ENCODE measurements at places on chromosomes 5 and 9.

DNA sequence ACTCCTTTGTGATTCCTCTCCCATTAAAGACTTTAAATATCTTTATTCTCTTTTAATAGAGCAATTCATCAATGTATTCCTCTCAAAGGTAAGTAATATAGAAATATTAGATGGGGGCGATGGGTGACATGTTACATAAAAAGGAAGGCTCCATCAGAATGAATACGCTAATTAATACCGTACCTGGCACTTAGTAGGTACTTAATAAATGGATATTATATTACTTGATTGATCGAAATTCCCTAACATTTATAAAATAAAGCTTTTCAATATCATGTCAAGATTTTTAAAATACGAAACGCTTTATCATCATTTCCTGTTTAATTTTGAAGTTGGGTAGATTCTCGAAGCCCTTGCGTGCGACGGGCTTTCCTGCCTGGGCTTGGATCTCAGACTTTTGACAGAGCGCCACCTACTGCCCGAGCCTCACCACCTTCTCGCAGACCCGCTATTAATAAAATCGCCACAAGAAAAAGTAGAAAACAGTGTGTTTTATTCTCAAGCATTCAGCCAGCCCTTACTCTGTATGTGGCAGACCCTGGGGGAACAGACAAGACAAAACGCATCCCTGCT is 99.4 kb downstream of the C5orf15 start:
- DNase-seq, result no peak

DNA sequence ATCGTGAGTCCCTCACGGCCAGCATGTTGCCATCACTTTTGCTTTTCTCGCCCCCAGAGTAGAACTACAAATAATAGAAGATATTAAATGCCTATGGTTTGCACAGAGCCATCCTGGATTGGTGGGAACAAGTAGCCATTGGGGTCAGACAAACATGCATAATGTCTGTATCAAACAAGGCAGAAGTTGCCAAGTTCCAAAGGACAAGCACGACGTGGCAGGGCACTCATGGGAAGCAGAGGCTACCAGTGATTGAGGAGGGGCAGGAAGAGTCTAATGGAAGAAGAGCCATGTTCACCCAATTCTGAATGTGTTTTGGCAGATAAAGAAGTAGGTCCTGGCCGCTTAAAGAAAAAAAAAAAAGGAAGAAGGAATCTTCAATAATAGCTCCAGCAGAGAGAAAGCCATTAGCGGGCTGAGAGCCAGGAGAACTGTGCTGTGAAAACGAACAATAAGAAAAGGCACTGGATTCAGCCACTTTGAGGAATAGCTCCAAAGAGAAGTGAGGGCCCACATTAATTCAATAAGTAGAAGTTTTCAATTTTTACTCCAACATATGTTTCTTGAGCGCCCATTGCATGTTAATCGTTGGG is 153.7 kb upstream of the ADCY2 start:
- no peak for DNase-seq

GRCh38 chr5:74948031-74948546 is 81.9 kb upstream of the FAM169A start:
- DNase-seq, result no peak

GRCh38 chr9:133401588-133401987 is 16.2 kb downstream of the REXO4 start:
- no peak for DNase-seq

Data from HS-5 (cell line).